ENCODE measurements at places on chromosomes 12 and 14.
A peak's percentile ranks its signal among the peaks of the same experiment; 100 is the strongest.

GRCh38 chr14:91886961-91887360 lies 19.6 kb upstream of the TC2N start:
- DNase-seq: no peak

DNA sequence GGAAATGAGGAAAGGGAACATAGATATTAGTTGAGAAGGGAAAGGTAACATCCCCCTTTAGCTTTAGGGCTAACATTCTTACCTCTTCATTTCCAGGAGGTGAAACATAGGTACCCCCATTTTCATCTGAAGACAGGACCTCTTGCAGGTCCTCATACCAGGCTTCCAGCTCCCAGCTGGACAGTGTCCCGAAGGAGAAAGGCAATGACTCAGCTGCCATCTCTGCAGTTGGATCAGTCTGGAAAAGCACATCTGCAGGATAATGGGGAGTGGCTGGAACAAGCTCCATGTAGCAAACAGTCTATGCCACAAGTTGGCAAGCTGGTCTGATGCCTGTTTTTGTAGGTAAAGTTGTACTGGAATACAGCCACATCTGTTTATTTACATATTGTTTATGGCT lies 3.1 kb downstream of the DDIT3 start:
- no peak for DNase-seq

DNA sequence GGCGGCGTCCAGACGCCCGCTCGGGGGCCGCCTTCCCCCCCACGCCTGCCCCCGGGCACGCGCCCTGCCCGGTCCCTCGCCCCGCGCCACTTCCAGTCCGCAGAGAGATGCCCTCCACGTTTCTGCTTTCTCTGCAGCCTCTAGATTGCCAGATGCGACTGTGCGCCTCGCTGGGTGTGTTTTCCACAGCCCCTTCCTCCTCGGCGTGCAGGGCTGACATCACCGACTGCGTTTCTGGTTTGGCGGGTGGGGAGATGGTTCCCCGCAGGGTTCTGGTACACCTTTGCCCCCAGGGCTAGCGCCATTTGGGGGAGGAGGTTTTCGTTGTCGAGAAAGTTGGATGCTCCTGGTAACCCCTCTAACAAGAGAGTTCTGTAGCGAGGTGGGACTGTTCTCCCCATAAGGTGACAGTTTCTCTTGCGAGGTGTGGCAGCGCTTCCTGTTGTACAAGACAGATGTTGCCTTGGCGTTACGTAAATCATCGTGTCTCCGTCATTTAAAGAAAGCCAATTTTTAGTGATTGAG lies 1.5 kb downstream of the CALM1 start:
- peak; percentile 55 for DNase-seq

DNA sequence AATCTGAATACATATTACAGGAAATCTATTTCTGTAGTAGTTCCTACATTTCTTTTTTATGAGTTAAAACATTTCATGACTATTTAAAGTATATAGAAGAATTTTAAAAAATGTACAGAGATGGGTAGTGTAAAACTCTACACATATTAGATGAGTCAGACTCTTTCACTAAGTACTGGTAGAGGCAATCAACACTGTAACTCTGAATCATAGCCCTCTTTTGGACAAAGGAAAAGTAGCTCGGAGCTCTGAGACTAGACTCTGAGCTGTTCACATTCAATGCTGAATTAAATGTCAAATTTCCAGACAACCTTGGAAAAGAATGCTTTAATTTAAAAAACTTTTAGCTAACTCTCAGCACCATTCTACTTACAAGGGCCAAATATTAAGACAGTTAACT lies 3.4 kb downstream of the PTCSC3 start:
- no peak for DNase-seq

- no peak for DNase-seq
Measured at GRCh38 chr12:114287821-114288525, 118.0 kb downstream of the TBX5 start.

GRCh38 chr12:85568395-85569103 lies 267.7 kb downstream of the RASSF9 start:
- no peak for DNase-seq

- DNase-seq: no peak
Measured at GRCh38 chr12:63313139-63313538, 162.1 kb upstream of the AVPR1A start.

DNA sequence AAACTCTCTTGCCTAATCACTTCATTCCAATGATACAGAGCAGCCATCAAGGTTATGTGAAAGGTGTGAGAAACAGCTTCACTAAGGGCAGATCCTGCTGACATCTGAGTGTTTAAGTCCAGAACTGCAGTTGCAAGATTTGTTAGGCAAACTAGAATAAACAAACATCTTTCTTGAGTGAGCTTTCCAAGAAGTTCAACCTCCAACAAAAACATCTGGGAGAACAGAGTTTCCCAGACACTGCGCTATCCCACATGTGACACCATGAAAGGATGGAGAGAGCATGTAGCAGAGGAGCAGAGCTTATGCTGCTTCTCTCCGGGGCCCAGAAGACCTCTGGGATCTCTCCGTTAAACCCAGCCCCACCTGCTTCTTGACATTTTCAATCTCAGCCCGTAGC lies 5.6 kb downstream of the KRT76 start:
- DNase-seq: no peak

DNA sequence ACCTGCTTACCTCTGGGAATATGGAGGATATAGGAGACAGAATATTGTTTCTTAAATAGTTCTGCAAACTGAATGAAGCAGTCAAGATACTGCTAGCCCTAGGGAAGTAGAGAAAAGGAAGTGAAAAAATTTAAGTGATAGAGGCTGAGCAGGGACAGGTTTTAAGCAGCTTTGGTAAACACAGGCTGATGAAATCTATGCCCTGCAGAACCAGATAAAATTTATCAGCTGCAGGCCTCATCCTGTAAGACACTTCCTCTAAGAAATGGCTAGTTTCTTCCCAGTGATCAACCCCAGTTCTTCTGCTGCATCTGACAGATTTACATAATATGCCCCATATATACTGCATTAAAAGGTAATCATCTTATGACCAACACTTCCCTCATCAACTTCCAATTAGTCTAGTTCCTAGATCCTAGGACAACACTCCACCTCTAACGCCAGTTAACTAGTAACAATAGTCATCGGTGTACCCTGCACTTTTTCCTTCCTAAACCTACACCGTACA lies 1.3 kb upstream of the ESYT1 start:
- no peak for DNase-seq

GRCh38 chr14:62409626-62410300 lies 635.5 kb downstream of the KCNH5 start:
- DNase-seq: no peak

- DNase-seq: no peak
Measured at GRCh38 chr12:67220065-67220464, 49.1 kb upstream of the CAND1 start.

- no peak for DNase-seq
Measured at GRCh38 chr14:102079700-102079979, 7.2 kb downstream of the HSP90AA1 start.

- DNase-seq: no peak
Measured at GRCh38 chr14:62133776-62134550, 371.7 kb downstream of the SNAPC1 start.

DNA sequence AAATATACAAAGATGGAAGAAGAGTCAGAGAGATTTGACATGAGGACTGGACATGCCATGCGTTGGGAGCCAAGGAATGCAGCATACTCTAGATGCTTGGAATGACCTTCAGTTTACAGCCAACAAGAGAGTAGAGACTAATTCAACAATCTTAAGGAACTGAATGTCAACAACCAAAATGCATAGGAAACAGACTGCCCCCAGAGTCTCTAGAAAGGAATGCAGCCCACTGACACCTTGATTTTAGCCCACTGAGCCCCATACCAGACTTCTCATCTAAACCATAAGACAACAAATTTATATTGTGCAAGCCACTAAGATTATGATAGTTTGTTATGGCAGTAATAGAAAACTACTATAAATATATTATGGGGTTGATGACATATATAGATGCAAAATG lies 611.2 kb downstream of the RPS29 start:
- no peak for DNase-seq

- no peak for DNase-seq
Measured at GRCh38 chr12:101743242-101743641, 4.0 kb upstream of the SYCP3 start.

- no peak for DNase-seq
Measured at GRCh38 chr14:46653031-46653755, 1.6 kb upstream of the RPL10L start.

- no peak for DNase-seq
Measured at GRCh38 chr12:106226884-106227640, 20.8 kb downstream of the CKAP4 start.

DNA sequence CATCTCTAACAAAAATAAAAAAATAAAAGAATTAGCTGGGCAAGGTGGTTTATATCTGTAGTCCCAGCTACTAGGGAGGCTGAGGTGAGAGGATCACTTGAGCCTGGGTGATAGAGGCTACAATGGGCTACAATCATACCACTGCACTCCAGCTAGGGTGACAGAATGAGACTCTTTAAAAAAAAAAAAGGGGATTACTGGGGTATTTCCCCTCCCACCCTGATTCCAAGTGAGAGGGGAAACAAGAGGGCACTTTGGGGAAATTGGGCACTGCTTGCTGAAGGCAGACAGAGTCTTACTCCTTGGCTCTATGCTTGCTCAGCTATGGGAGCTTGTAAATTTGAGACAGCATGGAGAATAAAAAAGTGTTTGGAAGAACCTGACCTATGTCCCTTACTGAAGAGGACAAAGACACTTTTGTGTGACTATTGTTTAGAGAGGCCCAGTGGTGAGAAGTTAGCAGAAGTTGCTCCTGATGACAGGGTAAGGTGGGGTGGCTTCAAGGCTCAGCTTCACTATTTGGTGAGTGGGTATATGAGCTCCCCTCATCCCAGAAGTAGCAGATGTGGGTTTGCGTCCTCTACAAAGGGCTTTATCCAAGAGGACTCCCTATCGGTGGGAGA lies 44.0 kb downstream of the KLRG1 start:
- no peak for DNase-seq

DNA sequence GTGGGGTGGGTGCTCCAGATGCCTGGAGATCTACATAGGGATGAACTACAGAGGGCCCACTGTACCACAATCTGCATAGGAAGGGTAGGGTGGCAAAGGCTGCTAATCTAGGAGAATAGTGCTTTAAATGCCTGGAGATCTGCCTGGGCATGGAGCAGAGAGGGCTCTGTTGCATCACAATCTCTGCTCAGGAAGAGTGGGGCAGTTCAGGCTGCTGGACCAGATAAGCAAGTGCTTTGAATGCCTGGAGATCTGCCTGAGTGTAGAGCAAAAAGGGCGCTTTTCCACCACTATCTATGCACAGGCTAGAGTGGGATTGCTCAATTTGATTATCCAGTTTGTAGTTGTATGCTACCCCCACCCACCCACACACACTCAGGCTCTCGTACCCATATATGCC lies 886.3 kb upstream of the SEL1L start:
- DNase-seq: no peak

GRCh38 chr12:104480826-104481440 lies 24.2 kb downstream of the CHST11 start:
- DNase-seq: no peak

DNA sequence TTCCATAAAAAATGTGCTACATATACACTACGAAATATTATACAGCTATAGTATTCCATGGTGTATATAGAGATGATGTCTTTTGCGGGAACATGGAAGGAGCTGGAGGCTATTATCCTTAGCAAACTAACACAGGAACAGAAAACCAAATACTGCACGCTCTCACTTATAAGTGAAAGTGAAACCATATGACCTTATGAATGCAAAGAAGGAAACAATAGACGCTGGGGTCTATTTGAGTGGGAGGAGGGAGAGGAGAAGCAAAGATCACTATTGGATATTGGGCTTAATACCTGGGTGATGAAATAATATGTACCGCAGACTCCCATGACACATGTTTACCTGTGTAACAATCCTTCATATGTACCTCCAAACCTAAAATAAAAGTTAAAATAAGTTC lies 142.8 kb downstream of the LRFN5 start:
- no peak for DNase-seq

DNA sequence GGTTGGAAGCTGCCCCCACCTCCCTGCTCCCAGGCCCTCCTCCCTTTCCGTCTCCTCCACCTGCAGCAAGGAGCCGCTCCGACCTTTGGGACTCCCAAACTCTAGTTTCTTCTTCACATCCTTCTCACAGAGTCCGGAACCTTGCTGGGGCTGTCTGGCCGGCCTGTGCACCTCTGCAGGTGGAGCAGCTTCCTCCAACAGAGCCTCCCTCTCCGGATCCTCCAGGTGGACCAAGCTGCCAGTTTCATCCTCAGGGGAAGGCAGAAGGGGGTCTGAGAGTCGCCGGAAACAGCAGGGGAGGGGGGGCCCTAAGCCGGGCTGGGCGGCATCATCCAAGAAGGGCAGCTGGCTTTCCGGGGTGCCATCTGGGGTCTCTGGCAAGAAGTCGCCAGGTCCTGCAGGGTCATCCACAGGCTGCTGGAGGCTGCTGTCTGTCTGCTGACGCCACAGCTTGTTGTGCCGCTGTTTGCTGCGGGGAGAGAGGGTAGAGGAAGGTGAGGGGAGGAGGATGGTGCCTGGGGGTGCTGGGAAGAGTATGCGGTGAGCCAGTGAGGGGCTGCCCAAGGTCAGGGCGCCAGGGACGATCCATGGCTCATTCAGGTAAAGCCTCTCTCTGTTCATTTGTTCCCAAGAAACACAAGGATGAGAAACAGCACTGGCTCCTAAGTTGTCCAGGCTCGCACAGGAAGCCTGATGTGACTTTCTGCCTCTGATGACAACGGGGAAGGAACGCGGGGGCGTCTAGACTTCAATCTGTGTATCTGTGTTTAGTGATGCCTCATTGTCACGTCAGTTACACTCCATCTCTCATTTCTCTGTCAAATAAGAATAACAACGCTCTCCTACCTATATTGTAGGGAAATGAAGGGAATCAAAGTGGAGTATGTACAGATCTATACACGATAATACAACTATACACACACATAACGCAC lies 61.3 kb upstream of the CORO1C start:
- DNase-seq: no peak

DNA sequence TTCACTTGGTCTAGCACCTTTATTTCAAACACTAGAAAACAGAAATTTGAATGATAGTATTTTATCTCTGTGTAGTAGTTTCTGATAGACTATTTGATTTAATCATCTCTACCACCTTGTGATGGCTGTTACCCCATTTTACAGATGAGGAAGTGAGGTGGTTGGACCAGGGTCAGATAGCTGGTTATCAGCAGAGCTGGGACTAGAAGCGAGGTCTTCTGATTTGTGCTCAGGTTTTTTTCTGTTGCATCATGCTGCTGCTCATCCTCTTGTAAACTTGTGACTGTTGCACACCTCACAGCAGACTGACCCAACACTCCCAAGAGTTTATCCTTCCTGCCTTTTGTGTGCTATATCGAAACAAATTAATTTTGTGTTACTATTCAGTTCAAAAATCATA lies 10.1 kb upstream of the MANSC4 start:
- DNase-seq: no peak

GRCh38 chr14:89138846-89139245 lies 278.2 kb downstream of the FOXN3 start:
- no peak for DNase-seq

Measured in activated CD4-positive, alpha-beta T cell treated with anti-CD3 and anti-CD28 coated beads for 1 hour (primary cell).